Amygdala (tissue), 56 donors: ENCODE measurements at places on chromosomes 2 and 18.

GRCh38 chr2:182866461-182867406, at the start of gene FRZB:
TSS of gene FRZB (minus strand) at chr2:182866637. CDS start at chr2:182866552, 85 bp downstream.
- DNase-seq, result no peak

GRCh38 chr18:13568443-13569392, 157.6 kb downstream of the FAM210A start:
- no peak for DNase-seq

DNA sequence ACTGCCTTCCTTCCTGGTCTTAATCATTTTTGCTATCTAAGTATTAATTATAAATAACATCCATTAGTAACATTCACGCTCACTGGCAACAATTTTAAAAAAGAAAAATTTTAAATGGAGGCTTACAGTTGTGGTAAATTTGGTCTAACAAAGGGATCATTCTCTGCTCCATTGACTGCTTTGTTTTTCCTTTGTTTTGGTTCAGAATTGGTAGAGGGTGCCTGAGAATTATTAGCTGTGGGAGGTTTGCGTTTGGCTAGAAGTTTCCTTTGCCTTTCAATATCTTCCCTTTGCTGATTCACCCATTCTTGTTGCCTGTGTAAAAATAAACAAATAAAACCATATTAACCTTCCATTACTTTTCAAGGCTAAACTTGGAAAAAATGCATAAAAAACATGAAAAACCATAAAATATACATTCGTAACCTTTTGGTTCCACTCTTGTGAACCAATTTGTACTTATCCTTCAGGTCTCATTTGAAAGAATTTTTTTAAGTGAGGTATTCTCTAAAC, 114.6 kb downstream of the TLK1 start:
- DNase-seq, result no peak

DNA sequence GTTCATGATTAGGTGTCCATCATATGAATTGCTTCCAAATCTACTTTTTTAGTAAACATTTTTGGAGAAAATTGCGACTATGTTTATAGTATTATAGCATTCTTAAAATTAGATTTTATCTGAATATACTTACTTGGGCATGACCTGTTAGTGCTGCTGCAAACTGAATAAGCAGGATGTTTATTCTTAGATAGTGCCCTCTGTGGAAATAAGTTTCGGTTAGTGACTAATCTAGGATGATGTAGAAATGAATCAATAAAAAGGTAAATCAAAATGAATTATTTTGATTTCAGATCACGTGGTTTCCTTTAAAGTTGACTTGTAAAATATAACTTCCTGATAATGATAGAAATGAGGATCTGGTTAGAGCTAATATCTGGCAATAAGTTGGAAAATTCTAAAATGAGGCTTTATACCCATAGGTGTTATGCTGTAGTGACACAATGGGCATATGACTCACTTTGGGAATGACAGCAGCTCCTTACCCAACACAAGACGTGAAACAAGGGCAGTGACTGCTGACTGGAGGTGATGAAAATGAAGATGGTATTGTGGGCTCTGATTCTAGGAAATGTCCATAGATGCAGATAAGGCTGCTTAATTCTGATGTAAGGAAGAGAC, 165.8 kb upstream of the TCF4 start:
- DNase-seq, result no peak

GRCh38 chr18:79954791-79955190, 3.3 kb upstream of the SLC66A2 start:
- no peak for DNase-seq
